ENCODE measurements at places on chromosomes 11 and 22. TPM values are rescaled to one million over a fixed set of nuclear protein-coding genes. Genes with fewer than 3 reads are reported as not detected.

The SLC22A8 gene
- polyA plus RNA-seq: not detected

The FHIP1B gene
- polyA plus RNA-seq: 23.3 TPM

The NCAM1 gene
- polyA plus RNA-seq: 171 TPM

The TBX1 gene
- 0.61 TPM for polyA plus RNA-seq

The CASP1 gene
- polyA plus RNA-seq: 8.9 TPM

The HIPK3 gene
- polyA plus RNA-seq: 15.9 TPM

The ENTHD1 gene
- polyA plus RNA-seq: not detected

The CDC42BPG gene
- 0.17 TPM for polyA plus RNA-seq

The SCUBE1 gene
- polyA plus RNA-seq: 0.01 TPM
